ENCODE measurements at places on chromosomes 5 and 9. TPM values are rescaled to one million over a fixed set of nuclear protein-coding genes. Genes with fewer than 3 reads are reported as not detected.

Gene FRRS1L
- total RNA-seq: 2.5 TPM

Gene IFNA2
- not detected for total RNA-seq

Gene MEGF10
- 0.47 TPM for total RNA-seq

Gene UBE2R2
- total RNA-seq: 40.6 TPM

Gene NXNL2
- 0.30 TPM for total RNA-seq

Gene CAMK4
- total RNA-seq: 0.36 TPM

Gene NUTM2G
- not detected for total RNA-seq

Gene SLC35A4
- total RNA-seq: 73.1 TPM

Gene MINAR2
- not detected for total RNA-seq

Gene SV2C
- total RNA-seq: 0.44 TPM
